Amniotic stem cell (primary cell): ENCODE measurements at places on chromosomes 5 and 9.

- no peak for DNase-seq
These were observed 569.9 kb downstream of the GABRG2 start for GRCh38 chr5:162637481-162637880.

DNA sequence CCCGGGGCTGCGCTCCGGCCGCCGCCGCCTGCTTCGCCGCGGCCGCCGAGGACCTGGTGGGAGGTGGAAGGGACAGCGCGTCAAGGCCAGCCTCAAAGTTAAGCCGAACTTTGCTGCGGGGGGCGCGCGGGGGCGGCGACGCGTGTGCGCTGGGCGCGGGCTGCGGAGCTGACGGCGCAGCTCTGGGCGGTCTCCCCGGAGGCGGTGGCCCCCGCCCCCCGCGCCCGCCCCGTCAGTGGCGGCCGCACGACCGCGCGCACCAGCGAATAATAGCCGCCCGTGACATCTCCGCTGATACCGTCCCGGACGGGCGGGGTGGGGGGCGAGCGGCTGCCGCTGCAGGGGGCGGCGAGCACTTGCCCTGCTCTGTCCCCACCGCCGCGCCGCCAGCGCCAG, 579 bp upstream of the FAM78A start:
- DNase-seq = no peak

DNA sequence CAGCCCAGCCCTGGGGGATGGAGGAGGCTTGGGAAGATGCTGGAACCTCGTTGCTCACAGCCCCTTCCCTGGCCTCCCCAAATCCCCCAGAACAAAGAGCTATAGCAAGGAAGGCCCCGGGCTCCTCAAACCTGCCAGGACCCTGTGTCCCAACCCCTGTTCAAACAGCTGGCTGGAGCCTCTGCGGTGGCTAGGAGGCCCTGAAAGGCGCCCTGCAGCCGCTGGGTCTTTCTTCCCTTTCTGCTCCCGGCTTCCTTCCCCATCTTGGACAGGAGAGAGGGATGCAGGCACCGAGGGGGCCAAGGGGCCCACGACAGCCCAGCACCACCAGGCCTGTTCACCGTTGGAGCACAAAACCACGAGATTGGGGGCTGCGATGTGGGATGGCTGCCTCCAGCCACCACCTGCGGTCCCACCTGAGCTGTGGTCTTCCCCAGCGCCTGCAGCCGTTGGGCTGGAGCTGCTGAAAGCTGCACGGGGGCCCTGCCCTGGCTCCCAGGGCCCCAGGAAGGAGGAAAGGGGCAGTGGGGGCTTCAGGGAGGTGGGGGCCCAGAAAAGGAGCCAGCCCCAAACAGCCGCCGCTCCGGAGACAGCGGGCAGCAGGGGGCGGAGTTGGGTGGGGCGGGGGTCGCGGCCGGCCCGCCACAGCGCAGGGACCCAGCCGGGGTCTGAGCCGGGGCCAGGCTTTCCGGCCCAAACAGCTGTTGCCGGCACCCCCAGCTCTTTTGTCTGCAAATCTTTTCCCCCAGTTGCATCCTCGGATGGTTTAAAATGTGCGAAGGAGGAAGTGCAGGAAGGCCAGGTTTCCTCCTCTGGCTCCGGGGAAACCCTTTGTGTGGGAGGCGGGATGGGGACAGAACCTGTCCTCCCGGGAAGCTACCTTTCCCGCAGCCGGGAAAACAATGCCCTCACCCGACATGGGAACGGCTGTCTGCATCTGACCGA, 16.1 kb downstream of the NOTCH1 start:
- no peak for DNase-seq

GRCh38 chr5:144183254-144183889, 12.7 kb downstream of the KCTD16 start:
- DNase-seq = peak; percentile 52

DNA sequence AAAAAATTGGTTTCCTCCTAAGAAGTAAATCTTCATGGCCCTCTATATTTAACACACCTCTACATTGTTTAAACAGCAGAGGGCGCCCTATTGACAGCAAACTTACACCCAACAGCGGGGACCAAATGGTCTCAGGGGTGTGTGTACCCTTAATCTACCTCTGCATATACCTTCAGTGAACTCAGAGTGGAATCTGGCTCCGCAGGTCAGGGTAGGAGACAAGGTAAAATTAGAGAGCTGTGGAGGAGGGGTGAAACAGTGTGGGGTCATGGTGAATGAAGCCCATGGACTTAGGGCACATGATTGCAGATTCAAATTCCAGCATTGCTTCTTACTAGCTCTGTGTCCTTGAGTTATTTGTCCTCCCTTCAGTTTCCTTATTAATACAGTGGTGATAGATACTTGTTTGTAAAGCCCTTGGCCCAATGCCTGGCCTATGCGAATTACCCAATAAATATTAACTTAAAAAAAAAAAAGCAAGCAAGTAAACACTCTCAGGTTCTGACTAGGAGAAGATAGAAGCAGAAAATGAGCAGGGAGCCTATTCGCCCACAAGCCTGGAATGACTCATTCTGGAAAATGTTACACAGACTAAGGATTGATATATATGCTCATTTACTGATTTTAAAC, 122.9 kb downstream of the CAVIN4 start:
- no peak for DNase-seq

DNA sequence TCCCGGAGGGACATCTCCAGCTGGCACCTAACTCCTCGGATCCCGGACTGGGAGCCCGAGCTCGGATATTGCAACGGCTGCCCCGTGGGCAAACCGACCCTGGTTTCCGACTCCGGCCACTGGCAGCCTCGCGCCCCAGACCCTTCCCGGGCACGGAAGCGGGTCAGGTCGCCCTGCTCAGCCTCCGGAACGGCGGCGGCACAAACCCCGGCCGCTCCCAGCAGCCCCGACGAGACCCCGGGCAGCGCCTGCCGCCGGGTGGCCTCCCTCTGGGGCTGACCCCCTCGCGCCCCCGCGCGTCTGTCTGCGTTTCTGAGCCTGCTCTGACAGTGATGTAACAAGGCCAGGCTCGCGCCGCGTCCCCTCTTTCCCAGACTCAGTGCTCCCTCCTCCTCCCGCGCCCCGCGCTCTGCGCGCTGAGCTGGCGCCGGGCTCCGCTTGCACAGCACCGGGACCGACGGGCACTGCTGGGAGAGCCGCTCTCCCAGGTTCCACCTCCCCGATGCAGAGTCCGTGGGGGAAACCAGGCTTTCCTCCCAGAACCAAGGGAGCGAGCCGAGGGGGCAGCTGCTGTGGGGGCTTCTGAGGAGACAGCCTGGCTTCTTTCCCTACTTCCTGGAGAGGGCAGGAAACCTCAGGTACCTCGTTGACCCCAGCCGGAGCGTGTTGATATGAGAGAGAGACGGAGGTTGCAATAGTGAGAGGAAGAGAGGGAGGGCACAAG, at the start of gene TMEM215:
TSS of gene TMEM215 (plus strand) at position 373 of the 724 bp plus-strand sequence. CDS start 644 bp downstream, outside the sequence.
- no peak for DNase-seq

- no peak for DNase-seq
These were observed 46.0 kb upstream of the SPIN1 start for GRCh38 chr9:88342246-88342645.

GRCh38 chr9:68560071-68560844, 19.6 kb upstream of the TMEM252 start:
- DNase-seq = no peak
